ENCODE measurements at places on chromosomes 12 and 14.

- no peak for DNase-seq
Observed at GRCh38 chr14:80323038-80323665, 111.8 kb upstream of the DIO2 start.

- no peak for DNase-seq
Observed at GRCh38 chr14:75522983-75523318, 682 bp downstream of the BATF start.

GRCh38 chr14:90627478-90627877 is 188.8 kb downstream of the TTC7B start:
- no peak for DNase-seq

DNA sequence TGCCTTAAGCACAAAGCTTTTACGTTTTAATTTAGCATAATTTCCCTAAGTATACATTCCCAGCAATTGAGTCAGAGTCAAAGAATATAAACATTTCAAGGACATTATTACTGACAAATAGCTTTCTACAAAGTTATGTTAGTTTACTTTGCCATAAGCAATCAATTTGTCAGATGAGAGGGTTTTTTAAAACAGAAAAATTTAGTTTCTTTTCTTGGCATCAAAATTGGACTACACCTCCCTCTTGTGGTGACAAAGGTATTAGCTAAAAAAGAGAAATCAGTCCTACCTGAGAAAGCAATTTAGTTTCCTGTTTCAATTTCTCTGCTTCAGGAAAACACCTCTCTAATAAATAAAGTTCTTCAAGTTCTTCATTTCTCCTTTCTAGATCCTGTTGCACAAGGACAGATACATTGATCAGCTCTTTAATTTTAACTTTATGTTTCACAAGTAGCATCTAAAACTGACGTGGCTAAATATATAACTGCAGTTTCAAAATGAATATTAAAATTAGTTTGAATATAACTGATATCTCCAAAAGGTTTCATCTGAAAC is 39.9 kb downstream of the DNAI7 start:
- DNase-seq = no peak

DNA sequence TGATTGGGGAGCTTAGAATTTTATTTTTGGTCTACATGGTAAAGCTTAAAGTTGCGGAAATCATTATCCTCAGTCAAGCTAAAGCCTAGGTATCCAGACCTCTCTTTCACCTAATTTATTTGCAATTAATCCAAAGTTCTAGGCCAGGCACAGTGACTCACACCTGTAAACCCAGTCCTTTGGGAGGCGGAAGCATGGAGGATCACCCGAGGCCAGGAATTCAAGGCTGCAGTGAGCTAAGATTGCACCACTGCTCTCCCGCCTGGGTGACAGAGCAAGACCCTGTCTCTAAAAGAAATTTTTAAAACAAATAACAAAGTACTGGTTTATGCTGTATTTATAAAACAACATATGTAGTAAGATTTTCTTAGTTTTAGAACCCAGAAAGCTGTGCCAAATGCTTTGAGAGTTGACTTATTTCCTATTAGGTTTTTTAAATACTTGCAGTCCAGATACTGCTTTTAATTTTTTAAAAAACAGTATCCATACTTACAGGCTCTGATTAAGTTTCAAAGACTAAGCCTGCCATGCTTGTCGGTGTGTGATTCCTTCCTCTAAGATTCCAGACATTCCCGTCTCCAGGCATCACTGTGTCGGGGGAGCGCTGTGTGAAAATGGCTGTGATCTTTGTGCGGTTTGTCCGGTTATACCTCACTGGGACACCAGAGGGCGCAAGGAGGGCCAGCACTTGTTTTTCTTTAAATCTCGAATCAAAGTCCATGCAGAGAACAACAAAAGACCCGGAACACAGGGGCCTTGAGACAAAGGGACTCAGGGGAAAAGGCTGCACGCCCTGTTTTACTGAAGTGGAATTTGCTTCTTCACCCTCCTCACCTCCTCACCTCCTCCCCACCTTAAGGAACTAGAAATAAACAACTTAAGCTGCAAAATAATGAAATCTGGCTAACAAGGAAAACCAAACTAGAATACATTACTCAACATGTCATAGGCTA is 24.6 kb upstream of the TMPO start:
- DNase-seq = peak; percentile 91

DNA sequence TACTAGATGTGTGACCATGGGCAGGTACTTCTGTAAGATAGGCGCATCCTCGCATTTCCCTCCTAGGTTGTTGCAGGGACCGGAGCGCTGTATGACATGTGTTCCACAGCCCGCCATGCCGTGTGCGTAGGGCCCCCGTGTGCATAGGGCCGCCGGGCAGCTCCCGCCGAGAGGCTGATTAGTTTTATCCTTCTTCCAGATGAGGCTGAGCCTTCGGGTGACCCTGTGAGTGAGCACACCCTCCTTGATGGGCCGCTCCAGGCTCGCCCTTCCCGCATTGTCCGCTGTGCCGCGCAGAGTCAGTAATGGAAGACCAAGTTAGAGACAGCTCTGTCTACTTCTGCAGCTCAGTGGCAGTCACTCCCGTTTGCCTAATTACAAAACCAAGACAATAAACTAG is 72.9 kb upstream of the DYNC1H1 start:
- DNase-seq = peak; percentile 57

Data from mesenteric fat pad (tissue), 1 donor.